ENCODE measurements at places on chromosomes 12 and 14.

DNA sequence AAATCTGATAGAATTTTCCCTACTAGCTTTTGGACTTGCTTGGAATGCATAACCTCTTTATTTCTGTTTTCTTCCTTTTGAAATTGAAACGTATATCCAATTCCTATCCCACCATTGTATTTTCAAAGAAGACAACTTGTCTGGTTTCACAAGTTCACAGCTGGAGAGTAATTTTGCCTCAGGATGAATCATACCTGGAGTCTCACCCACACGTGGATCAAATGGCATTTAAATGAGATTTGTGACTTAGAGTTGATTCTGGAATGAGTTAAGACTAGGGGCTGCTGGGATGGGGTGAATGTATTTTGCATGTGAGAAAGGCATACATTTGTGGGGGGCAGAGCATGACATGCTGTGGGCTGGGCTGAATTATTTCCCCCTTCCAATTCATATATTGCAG is 516.5 kb upstream of the MGAT4C start:
- DNase-seq = no peak

DNA sequence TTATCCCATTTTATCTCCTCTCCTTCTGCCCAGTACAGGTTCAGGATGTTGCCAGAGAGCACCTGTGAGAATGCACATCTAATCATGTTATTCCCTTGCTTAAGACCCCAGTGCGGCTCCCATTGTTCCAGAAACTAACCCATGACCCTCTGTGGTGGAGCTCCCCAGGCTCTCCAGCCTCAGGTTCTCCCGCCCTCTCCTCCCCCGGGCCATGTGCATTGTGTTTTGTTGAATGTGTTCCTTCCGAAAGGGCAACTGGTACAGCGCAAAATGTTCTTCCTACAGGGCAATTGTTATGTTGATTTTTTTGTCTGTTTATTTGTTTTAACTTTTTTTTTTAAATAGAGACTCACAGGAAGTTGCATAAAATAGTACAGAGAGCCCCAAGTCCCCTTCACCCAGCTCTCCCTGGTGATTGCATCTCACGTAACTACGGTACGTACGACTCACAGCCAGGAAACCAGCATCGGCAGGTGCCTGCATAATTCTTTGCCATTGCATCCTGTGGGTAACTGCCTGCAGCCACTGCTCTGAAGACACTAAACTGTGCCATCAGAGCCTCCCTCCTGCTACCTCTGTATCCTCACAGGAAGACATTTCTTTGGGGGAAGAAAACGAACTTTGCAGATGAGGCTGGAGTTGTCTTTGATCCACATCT is 31.2 kb downstream of the TMEM132C start:
- DNase-seq = no peak

GRCh38 chr12:124436366-124436765 is 131.0 kb downstream of the NCOR2 start:
- no peak for DNase-seq

DNA sequence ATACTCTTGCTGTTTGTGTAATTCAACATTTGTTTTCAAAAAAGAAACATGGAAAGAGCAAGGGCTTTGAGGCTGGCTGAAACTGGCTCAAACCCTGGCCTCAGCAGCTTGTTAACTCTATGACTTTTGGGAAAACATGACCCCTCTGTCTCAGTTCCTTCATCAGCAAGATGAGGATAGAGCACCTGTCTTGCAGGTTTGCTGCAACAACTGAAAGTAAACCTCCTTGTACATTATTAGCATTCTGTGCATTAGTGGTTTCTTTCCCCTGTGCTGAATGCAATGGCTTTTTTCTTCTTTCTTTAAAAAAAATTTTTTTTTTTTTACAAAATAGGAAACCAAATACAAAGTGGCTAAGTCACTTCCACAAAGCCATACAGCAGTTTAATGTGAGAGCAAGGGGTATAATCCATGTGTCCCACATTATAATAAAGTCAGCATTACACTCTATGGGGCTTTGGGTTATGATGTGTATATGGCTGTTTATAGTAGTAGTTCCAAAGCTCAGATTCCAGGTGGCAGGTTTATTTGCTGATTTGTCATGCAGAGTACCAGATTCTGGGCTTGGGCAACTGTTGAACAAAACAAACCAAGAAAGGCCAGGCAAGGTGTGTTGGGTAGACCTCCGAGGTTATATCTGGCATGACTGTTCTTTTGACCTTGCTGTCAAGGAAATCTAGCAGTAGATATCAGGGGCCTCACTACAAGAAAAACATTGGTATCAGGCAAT is 194.5 kb upstream of the CNOT2 start:
- no peak for DNase-seq

DNA sequence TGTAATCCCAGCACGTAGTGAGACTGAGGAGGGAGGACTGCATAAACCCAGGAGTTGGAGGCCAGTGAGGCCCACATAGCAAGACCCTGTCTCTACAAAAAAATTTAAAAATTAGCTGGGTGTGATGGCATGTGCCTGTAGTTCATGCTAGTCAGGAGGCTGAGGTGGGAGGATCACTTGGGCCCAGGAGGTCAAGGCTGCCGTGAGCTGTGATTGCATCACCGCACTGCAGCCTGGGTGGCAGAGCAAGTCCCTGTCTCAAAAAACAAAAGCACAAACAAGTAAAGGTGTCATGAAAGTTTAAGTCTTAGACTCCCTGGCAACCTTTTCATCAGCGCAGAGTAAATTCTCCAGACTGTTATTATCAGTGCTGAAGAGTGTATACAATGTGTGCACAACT is 10.4 kb downstream of the TMEM30B start:
- DNase-seq = no peak

DNA sequence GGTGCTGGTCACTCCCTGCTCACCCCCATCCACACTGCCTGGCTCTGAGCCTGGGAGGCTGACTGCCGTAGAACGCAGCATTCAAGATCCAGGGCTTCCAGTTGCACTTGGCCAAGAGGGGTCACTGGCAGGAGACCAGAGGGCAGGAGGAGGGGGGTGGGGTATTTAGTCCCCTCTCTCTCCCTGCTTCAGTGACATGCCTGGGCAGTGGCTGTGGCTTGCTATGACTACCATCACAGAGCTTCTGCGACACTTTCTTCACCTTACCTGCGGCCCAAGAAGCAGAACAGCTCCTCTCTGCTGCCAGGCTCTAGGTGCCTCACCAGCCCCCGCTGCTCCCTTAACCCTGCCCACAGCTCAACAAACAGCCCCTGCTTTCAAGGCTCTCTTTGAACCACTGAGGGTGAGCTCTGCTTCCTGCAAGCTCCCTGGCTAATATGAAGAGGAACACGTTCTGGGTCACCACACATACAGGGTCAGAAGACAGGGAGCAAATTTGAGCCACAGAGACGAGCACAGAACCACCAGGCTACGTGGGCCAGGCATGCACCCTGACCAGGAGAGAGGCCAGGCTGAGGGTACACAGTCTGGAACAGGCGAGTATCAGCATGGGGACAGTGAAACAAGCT is 55.7 kb downstream of the ITPK1 start:
- DNase-seq = no peak

- DNase-seq = no peak
These were observed 2.0 kb upstream of the SLC2A3 start for GRCh38 chr12:7937833-7938506.

GRCh38 chr12:2754208-2754607 is 40.6 kb upstream of the FKBP4 start:
- no peak for DNase-seq

- DNase-seq = no peak
These were observed 103.1 kb downstream of the RFLNA start for GRCh38 chr12:124397807-124398577.

DNA sequence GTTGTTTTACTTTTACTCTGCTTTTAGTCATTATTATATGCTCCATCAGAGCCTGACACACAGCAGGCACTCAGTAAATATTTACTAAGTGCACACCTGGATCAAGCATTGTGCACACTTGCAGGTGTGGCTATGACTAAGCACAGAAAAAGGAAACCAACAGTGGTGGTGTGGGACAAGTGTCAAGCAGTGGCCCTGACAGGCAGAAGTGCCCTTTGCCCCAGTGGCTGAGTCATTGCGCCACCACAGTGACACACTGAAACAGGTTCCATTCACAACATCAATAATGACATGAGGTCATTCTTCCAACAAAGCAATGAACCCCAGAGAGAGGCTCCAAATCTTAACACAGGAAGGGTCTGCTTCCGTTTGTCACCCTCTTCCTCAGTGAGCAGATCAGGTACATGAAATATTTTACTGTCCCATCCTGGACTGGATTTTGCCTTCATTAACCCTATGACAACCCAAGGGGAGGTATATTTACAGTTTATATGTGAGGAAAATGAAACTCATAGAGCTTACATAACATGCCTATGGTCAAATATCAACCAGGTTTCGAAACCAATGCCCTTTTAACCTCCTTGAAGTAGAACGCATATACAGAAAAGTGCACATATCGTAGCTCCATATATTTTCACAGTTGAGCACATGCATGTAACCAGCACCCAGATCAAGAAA is 82.6 kb upstream of the GTF2A1 start:
- DNase-seq = no peak

DNA sequence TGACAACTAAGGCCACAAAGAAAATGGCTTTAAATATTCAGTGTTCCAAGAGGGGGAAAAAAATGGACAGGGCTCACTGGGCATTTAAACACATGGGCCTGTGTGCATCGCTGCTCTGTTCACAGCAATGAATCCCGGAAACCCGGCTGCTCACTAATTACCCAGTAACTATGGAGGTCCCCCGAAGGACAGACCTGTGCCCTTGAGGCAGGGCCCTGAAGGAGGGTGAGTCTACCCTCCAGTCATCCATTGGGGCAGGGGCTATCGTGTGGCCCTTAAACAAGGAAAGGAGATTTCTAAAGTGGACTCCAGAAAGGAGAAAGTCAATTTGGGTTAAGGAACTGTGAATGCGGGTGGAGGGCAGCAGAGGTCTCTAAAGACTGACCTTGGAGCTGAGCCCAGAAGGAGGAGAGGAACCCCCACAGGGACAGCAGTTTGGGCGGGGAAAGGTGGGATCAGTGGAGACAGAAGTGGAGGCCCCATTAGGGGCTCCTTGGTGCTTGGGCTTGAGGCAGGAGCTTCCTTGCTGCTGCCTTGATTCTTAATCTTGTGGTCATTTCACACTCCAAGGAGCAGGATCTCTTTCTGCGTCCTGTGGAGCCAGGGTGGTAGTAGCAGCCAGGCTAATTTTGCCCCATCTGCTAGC is 1.4 kb upstream of the CLMN start:
- DNase-seq = no peak

DNA sequence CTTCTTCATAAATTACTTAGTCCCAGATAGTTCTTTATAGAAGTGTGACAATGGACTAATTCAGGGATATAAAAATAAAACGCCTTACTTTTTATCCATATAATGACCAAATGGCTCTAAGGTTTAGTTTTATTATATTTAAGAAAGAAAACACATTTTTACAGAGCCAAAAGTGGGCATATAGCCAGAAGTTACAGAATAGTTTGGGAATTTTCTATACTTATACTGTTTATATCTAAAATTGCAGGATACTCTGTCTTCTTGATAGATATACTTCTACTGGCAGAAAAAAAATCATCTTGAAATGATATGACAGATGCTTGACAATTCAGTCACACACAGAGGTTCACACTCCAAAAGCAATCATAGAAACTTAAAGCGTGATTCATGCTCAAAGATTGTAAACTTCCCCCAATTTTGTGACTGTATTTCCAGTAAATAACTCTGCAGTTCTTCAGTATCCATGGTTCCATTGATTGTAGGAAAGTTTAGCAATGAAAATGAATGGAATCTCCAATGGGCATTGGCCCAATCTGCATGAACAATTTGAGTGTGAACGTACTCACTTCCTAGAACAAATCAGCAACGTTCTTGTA is 307.8 kb downstream of the NOVA1 start:
- no peak for DNase-seq

DNA sequence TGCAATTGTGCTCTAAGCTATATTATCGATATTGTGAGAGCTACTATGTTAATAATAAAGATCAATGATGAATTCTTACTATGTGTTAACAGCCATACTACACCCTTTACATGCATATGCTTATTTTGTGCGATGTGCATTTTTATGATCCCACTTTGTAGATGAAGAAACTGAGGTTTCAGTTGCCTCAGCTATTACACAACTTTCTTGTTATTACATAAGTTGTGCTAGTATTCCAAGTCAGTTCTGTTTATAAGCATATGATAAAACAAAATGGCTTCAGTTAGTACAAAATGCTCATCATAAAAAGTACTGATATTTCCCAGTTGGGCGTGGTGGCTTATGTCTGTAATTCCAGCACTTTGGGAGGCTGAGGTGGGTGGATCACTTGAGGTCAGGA is 471.5 kb upstream of the DCN start:
- no peak for DNase-seq

GRCh38 chr12:52423035-52423434 is 11.1 kb downstream of the KRT75 start:
- DNase-seq = no peak

DNA sequence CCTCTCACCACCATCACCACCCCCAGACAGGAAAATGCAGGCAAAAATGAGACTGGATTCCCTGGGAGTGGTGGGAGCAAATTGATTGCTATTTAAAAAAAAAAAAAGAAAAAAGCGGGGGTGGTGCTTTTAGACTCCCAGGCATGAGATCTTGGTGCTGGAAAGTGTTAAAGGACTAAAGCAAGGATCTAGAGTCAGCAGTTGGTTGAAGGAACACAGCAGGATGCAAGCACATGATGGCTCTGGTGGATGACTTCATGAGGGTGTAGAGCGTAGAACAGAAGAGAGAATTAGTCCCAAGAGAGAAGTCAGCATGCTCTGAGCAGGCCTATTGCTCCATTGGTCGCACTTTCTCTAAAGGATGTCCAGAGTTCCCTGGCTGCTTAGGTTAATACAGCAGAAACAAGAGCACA is 183.8 kb upstream of the HMGA2 start:
- no peak for DNase-seq

DNA sequence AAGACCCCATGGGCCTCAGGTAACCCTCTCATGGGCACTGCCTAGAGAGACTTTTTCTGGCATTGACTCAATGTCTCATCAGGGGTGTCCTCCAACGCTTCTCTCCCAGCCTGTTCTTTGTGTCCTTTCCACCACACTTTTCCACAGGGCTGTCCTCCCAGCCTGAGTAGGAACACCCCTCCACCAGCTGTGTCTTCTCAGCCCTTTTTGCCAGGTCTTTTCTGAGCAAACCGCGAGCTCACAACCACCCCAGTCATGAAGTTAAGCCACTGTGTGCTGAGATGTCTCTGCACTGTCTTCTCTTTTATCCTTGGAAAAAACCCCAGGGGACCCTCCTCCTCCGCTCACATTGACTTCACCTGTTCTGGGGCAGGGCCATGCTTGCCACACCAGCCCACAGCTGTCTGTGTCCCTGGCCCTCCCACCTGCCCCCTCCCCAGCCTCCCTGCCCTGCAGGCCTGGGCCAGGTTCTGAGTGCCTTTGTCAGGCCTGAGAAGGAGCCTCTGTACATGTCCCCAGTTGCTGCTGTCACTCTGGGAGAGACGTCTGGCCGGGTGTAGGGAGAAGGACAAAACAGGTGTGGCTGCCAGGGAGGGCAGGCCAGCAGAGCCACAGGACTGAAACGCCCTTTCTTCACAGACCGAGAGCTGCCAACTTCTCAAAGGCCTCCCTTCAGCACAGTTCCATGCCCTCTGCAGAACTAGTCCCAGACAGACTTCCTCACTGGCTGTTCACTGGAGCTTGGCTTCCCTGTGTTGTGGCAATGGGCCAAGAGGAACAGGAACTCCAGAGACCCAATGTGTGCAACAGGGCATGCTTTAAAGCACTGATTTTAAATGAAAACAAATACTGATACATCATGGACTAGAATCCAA is 50.5 kb upstream of the PNMA1 start:
- no peak for DNase-seq
